Fibroblast of the aortic adventitia (primary cell): ENCODE measurements at places on chromosomes 12 and 14. TPM values are rescaled to one million over a fixed set of nuclear protein-coding genes. Genes with fewer than 3 reads are reported as not detected.

LHX5 gene
- total RNA-seq: not detected in 2 replicates

OR6C74 gene
- total RNA-seq: not detected in 2 replicates

OVCH1 gene
- 0.08 and 0.27 TPM in 2 replicates for total RNA-seq

ETFBKMT gene
- 4.9 and 6.2 TPM in 2 replicates for total RNA-seq

TOMM20L gene
- not detected in 2 replicates for total RNA-seq

SLC25A21 gene
- 0.49 and 1.2 TPM in 2 replicates for total RNA-seq

KRT73 gene
- total RNA-seq: not detected in 2 replicates

CCND2 gene
- 22.5 and 57.6 TPM in 2 replicates for total RNA-seq

RAD9B gene
- total RNA-seq: 2.3 and 5.5 TPM in 2 replicates

TMCC3 gene
- 0.65 and 0.72 TPM in 2 replicates for total RNA-seq

SAMD15 gene
- 2.0 and 3.6 TPM in 2 replicates for total RNA-seq

PUS7L gene
- 27.9 and 29.4 TPM in 2 replicates for total RNA-seq

DNAI7 gene
- 0.18 and 4.2 TPM in 2 replicates for total RNA-seq

DENND5B gene
- 6.8 and 19.2 TPM in 2 replicates for total RNA-seq

RAD51AP1 gene
- 2.9 and 35.2 TPM in 2 replicates for total RNA-seq

TPH2 gene
- not detected in 2 replicates for total RNA-seq

ASPG gene
- total RNA-seq: not detected in 2 replicates

TAS2R50 gene
- total RNA-seq: 3.1 and 6.5 TPM in 2 replicates

MMP17 gene
- total RNA-seq: 4.1 and 5.6 TPM in 2 replicates

HOXC13 gene
- total RNA-seq: not detected in 2 replicates

RD3L gene
- not detected in 2 replicates for total RNA-seq

ITPK1 gene
- total RNA-seq: 3.7 and 20.1 TPM in 2 replicates

ZFYVE1 gene
- total RNA-seq: 19.3 and 32.6 TPM in 2 replicates

RBP5 gene
- not detected in 2 replicates for total RNA-seq

EEF1AKMT3 gene
- 3.9 and 6.6 TPM in 2 replicates for total RNA-seq

GOLGA3 gene
- total RNA-seq: 88.3 and 104 TPM in 2 replicates

RTL1 gene
- total RNA-seq: not detected in 2 replicates

CTSG gene
- not detected in 2 replicates for total RNA-seq

MEG3 gene
- 155 and 168 TPM in 2 replicates for total RNA-seq

AKAP5 gene
- 0.16 and 0.54 TPM in 2 replicates for total RNA-seq

LGR5 gene
- 7.8 TPM in 1 of 2 replicates, not detected in the other for total RNA-seq

ENDOU gene
- total RNA-seq: 0.36 TPM in 1 of 2 replicates, not detected in the other

SYT10 gene
- total RNA-seq: not detected in 2 replicates

RTN1 gene
- total RNA-seq: 0.27 and 1.7 TPM in 2 replicates

KCNMB4 gene
- total RNA-seq: 2.0 TPM in 2 replicates

POTEM gene
- not detected in 2 replicates for total RNA-seq

ZBTB39 gene
- 5.2 and 6.1 TPM in 2 replicates for total RNA-seq

CLMN gene
- 0.36 and 1.8 TPM in 2 replicates for total RNA-seq

DAO gene
- not detected in 2 replicates for total RNA-seq

RERG gene
- not detected in 2 replicates for total RNA-seq

SLC39A2 gene
- 0.18 TPM in 1 of 2 replicates, not detected in the other for total RNA-seq

TAS2R7 gene
- total RNA-seq: 0.18 TPM in 1 of 2 replicates, not detected in the other

TAS2R42 gene
- not detected in 2 replicates for total RNA-seq

KRT72 gene
- total RNA-seq: not detected in 2 replicates

PTPRQ gene
- 1.2 and 32.1 TPM in 2 replicates for total RNA-seq

PLEKHH1 gene
- total RNA-seq: 0.45 TPM in 1 of 2 replicates, not detected in the other

ITGB7 gene
- 0.54 TPM in 1 of 2 replicates, not detected in the other for total RNA-seq
